ENCODE measurements at places on chromosomes 3 and 15. TPM values are rescaled to one million over a fixed set of nuclear protein-coding genes. Genes with fewer than 3 reads are reported as not detected.

Gene IL17RB
- 2.3 TPM for total RNA-seq

Gene COL8A1
- 253 TPM for total RNA-seq

Gene CIDEC
- total RNA-seq = 2.6 TPM

DNA sequence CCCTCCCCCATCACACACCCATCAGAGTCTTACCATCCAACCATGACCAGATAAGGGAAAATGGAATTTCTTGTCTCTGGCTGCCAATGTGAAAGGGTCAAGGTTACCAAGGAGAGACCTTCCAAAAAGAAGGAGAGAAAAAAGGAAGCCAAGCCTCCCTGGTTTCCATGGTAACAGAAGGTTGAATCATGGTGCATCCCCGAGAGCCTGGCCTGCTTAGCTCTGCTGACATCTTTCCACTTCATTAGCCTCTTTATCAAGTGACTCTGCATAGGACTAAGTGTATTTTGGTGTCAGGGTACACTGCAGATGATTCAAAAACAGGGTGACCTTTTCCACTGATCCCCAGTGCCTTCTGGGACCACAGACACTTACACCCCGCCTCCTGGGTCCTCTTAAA is 225.7 kb upstream of the PPP2R3A start:
- DNase-seq = no peak

GRCh38 chr3:60081381-60082095 is 1031.7 kb upstream of the CFAP20DC start:
- no peak for DNase-seq

All from thoracic aorta (tissue), 2 donors.